Fibroblast of pulmonary artery (primary cell): ENCODE measurements at places on chromosomes 7 and 10.

DNA sequence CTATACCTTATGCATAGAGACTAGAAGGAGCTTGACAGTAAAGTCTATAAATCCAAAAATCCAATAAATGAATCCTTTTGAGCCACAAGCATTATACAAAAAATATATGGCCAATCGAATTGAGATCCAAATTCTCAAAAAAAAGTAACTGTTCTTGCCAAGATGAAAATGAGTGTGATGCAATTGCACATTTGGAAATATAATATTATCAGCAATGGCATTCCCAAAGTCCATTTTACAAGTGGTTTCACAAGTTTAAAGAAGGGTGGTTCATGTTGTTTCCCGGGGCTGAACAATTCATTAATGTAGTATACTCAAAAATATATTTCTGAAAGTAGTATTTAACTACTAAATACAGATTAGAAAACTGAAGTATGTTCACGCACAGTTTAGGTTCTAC, 7.3 kb downstream of the RP9 start:
- DNase-seq = peak; percentile 41

- DNase-seq = no peak
These were observed 25.2 kb upstream of the VAX1 start for GRCh38 chr10:117163061-117163953.

DNA sequence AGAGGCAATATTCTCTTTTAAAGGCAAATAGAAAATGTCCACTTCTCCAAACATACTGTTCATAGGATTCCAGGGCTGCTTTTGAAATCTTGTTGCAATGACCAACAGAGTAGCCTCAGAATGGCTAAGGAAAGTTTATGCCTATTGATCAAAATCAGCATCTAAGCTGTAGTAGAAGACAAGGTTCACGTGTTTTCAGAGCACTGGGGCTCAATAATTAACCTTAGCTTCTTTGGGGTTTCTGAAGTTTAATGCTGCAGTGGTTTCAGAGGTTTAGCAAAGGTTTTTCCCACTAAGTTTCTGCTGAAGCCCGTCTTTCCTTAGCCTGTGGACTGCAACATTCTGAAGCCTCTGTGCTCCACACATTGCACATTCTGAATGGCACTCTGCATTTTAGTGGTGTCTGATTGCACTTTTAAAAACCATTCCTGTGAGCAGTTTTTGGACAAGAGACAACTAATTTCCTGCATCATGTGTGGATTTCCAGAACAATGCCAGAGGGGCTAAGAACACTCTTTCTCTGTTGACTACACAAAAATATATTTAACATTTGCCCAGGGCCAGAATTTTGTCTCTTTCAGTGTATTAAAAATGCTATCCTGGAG, 342.5 kb downstream of the PTEN start:
- no peak for DNase-seq

- DNase-seq = no peak
These were observed 94.9 kb downstream of the MET start for GRCh38 chr7:116766881-116767280.

GRCh38 chr10:119315128-119316001, 108.0 kb downstream of the GRK5 start:
- peak; percentile 84 for DNase-seq

DNA sequence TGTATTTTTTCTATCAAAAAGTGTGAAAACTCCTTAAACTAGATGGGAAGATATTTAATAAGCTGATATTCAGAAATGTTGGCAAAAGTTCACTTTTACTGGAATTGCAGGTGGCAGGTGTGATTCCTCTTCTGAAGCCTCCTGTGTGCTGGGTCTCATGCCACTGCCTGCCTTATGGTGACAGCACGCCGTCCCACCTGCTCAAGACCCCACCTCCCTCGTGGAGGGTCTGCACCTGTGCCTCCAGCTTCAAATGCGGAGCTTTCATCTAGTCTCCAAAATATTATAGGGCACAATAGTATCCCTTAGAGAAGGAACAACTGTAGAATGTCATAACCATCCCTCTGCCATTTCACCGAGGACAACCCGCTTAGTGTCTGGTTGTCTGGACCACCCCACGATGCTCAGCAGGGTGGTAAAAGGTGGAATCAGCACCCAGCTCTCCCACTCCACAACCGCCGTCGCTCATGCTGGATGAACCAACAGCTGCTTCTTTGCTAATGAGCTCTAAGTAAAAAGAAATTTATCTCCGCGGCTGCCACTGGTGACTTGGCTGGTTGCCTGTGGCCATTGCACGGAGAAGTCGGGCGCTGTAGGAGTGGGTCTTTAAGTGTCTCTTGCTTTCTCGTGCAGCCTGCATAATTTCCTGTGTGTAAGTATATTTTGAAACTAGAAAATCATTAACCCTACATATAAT, 119.3 kb upstream of the TCERG1L start:
- no peak for DNase-seq

- DNase-seq = no peak
These were observed 6.0 kb upstream of the NPVF start for GRCh38 chr7:25234336-25234735.

DNA sequence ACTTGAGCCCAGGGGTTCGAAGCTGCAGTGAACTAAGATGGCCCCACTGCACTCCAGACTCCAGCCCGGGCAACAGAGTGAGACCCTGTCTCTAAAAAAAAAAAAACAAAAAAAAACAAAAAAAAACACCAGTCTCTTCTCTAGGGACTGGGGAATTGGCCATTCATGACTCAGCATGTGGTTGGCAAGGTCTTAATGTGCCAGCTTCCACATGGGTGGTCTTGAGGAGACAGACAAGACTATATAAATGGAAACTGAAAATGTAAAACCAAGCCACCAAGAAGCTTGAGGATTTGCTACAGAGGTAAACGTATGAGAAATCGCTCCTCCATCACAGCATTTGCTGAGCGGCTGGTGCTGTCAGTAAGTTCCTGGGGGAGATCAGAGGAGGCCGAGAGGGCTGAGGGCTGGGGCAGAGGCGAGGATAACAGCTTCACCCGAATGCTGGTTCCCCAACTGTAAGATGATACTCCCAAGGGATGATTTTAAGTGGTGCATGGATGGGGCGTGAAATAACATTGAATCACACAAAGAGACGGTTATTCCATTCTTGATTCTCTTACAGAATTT, 128.7 kb downstream of the C10orf105 start:
- DNase-seq = no peak

- peak; percentile 72 for DNase-seq
These were observed 7.4 kb downstream of the IGF2BP3 start for GRCh38 chr7:23462846-23463245.

GRCh38 chr7:138934367-138934766, 46.8 kb downstream of the KIAA1549 start:
- DNase-seq = no peak

- DNase-seq = no peak
These were observed 312.1 kb upstream of the MEOX2 start for GRCh38 chr7:15998617-15999016.

DNA sequence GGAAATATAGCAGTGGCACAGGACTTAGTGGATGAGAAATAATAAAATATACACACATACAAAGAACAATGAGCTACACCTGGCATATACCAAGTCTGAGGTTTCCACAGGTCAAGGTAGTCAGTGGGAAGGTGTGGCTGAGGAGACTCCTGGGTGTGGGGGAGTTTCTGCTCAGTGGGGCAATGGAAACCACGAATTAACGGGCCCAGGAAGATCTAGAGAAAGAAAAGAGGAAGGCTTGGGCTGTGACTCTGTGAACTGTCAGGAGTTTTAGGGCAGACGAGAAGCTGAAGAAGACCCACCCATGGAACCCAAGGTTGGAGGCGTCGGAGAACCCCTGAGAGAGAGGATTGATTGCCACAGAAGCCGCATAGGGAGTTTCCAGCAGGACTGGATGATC, 196.5 kb downstream of the HERPUD2 start:
- no peak for DNase-seq

DNA sequence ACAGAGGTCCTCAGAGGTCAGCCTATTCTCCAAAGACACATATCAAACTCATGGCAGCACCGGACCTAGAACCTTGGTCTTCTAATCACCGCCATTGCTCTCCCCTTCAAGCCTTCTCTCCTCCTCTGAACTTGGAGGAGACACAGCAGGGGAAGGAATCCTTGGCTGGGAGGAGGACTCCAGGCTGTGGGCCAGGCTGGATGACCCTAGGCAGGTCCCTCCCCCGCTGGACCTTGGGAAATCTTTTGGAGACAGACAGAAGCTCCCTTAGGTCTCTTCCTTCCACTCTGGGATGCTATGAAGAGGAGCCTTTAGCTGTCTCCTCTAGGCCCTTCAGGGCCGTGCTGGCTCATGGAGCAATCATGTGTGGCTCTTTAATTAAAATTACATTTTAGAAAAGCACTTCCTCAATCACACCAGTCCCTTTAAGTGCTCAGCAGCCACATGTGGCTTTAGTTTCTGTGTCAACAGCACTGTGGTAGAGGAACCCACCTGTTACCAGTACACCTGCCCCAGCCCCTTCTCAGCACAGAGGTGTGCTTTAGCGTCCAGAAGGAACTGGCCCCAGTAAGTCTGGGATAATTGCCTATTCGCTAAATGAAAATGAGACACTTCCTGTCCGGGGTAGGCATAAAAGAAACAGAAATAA, 238.2 kb downstream of the CELF2 start:
- DNase-seq = no peak

- peak; percentile 13 for DNase-seq
These were observed 94.6 kb upstream of the BTBD16 start for GRCh38 chr10:122176232-122177213.

DNA sequence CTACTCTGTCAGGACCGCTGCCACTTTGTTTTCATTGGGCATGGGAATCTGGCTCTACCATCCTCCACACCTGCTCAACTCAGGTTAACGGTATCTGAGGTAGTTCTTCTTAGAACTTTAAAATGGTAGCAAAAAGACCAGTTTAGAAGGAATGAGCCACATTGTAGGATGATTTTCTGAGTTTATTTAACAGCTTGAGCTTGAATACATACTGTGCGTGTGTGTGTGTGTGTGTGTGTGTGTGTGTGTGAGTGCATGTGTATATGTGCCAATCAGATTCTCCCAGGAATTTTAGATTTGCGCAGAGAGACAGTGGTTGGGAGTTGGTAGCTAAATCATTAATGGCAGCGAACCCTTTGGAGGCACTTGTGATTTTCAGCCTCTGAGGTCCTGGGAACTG, 81.4 kb downstream of the SPAG6 start:
- no peak for DNase-seq

- no peak for DNase-seq
These were observed 59.6 kb upstream of the ADGRA1 start for GRCh38 chr10:133028158-133028557.

DNA sequence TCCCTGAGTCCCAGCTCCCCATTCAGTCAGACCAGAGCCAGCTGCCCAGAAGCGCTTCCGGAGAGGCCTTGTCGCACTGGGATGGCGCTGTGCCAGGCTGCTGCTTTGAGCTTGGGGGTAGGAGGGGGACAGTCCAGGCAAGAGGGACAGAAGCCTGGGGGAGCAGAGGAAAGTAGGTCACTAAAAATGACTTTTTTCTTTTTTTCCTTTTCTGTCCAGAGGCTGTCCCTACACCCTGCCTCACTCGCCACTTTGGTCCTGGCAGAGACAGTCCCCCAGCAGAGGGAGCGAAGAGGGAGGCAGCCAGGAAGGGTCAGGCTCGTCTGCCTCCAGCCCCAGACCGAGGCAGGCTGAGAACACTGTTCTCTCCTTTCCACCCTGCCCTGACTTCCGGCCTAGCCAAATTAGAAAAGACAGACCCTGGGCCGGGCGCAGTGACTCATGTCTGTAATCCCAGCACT, 15.8 kb upstream of the TRIM8 start:
- DNase-seq = no peak

GRCh38 chr10:111281516-111281915, 204.7 kb downstream of the ADRA2A start:
- DNase-seq = no peak

DNA sequence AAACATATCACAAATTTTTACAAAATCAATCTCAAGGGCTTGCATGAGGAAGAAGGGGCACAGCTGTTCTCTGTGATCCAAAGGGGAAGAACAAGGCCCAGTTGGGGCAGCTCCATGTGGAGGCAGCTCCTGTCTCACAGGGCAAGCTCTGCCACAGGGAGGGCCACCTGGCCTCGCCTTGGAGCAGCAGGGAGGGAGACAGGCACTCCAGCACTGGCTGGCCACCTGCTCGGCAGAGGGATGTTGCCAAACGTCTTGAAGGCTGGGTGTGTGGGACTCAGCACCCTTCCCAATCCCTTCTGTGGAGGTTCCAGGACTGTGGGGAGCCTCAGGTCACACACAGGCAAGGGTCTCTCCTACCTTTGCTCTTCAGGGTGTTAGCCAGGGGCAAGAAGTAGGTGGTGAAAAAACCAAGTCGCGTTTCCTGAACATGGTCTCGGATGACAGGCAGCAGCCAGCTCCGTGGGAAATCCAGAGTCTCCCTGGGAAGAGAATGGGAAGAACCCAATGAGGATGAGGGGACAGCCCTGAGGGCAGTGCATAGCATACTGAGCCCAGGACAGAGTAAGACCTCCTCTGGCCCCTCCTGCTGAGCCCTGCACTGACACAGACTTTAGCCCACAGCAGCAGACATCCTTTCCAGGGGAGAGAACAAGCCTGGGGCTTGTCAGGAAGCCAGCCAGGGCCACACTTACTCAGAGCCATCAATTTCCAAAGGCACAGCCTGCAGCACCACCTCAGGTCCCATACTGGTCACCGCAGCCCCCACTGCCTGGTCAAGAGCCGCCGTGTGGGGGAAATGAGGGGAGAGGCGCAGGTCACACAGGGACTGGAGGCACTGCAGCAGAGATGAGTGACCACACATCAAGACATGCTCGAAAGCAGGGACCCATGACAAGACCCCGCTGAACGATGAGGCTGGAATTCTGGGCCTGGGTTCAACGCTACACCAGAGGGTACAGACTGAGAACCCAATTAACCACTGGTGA, 21.9 kb downstream of the RRP12 start:
- DNase-seq = no peak

- DNase-seq = no peak
These were observed 41.2 kb downstream of the ITIH2 start for GRCh38 chr10:7744307-7744706.

DNA sequence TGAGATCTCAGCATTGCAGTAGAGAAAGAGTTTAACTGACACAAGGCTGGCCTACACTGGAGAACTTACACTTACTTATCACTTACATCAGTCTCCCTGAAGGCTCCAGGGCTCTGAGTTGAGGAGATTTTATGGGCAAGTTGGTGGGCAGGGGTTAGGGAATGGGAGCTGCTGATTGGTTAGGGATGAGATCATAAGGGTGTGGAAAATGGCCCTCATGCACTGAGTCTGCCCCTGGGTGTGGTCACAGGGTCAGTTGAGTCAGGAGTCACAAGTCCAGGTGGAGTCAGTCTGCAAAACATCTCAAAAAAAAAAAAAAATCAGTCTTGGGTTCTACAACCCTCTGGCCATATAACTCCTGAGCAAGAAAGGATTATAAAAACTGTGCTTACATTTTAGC, 60.5 kb downstream of the PPP1R17 start:
- no peak for DNase-seq

- no peak for DNase-seq
These were observed 1078.9 kb downstream of the NRG3 start for GRCh38 chr10:82953909-82954308.

- no peak for DNase-seq
These were observed 23.8 kb upstream of the PLAC9 start for GRCh38 chr10:80108576-80109239.

DNA sequence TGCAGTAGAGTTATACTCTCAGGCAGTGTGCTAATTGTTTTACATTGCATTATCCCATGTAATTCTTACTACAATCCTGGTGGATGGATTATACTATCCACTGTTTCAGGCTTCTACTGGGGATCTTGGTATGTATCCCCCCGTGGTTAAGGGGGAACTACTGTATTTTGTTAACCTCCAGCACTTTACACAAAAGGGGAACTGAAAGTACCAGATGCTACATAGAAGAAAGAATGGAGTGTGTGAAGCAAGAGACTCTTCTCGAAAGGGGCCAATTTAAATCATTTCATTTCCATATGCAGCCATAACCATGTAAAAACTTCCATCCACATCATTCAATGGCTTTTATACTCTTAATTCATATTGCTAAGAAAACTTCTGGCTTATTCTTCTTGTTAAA, 69.4 kb downstream of the C1GALT1 start:
- DNase-seq = no peak
